Spinal cord (tissue), 10 donors: ENCODE measurements at places on chromosomes 16 and 17. TPM values are rescaled to one million over a fixed set of nuclear protein-coding genes. Genes with fewer than 3 reads are reported as not detected.

The ACSM2A gene
- total RNA-seq = 0.11 TPM

DNA sequence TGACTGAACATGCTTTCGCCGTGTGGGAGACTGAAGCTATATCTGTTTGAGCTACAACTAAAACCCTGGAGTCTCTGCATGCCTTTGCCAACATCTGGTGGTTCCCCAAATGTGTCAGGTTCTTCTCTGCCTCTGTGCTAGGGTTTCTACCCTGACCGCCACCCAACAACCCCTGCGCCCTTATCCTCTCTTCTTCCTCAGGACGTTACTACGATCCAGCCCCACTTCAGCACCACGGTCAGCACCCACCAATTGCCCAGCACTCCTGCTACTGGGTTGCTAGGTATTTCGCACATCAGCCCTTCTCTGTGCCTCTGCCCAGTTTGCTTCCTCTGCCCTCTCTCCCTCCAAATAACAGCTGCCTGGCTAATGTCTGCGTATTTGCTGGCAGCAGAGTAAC is 106.3 kb upstream of the HSBP1 start:
- DNase-seq = no peak
- no peaks in the 10 kb centered on the region for H3K27me3 ChIP-seq
- no peak overlapping the region for H3K27ac ChIP-seq

- no peaks in the 10 kb centered on the region for H3K36me3 ChIP-seq
- H3K4me3 ChIP-seq = no peak overlapping the region
- H3K27ac ChIP-seq = no peak overlapping the region
- no peak for DNase-seq
- H3K27me3 ChIP-seq = peaks cover 16% of the 10 kb centered on the region
Measured at GRCh38 chr16:1907226-1907860, 10.9 kb downstream of the HS3ST6 start.

GRCh38 chr17:63841350-63842172 is 924 bp downstream of the SMARCD2 start:
- H3K36me3 ChIP-seq = peaks cover 21% of the 10 kb centered on the region
- H3K27me3 ChIP-seq = no peaks in the 10 kb centered on the region
- H3K4me3 ChIP-seq = peak overlapping the region; percentile 85
- H3K27ac ChIP-seq = peak overlapping the region; percentile 86

DNA sequence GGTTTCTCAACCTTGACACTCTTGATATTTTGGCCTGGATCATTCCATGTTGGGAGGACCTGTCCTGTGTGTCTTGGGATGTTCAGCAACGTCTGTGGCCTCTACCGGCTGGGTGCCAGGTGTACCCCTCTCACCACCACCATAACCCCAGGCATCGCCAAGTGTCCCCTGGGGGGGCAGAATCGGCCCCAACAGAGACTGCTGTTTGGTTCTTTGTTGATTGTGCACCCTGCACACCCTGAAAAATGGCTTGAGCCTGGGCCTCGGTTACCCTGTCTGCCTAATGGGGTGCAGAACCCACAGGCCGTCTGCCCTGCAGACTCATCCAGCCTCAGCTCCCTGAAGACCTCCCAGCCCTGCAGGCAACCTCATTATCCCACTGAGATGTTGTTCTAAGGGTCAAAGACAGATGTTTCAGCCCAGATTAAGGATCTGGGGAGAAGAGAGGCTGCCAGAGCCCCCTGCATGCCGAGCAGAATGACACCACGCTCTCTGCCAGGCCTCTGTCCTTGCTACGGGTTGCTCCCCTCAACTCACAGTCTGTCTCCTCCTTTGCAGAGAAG is 9.2 kb downstream of the CACNG1 start:
- peaks cover 9% of the 10 kb centered on the region for H3K4me1 ChIP-seq
- no peak overlapping the region for H3K4me3 ChIP-seq
- H3K36me3 ChIP-seq = no peaks in the 10 kb centered on the region
- DNase-seq = no peak
- no peak overlapping the region for H3K27ac ChIP-seq

DNA sequence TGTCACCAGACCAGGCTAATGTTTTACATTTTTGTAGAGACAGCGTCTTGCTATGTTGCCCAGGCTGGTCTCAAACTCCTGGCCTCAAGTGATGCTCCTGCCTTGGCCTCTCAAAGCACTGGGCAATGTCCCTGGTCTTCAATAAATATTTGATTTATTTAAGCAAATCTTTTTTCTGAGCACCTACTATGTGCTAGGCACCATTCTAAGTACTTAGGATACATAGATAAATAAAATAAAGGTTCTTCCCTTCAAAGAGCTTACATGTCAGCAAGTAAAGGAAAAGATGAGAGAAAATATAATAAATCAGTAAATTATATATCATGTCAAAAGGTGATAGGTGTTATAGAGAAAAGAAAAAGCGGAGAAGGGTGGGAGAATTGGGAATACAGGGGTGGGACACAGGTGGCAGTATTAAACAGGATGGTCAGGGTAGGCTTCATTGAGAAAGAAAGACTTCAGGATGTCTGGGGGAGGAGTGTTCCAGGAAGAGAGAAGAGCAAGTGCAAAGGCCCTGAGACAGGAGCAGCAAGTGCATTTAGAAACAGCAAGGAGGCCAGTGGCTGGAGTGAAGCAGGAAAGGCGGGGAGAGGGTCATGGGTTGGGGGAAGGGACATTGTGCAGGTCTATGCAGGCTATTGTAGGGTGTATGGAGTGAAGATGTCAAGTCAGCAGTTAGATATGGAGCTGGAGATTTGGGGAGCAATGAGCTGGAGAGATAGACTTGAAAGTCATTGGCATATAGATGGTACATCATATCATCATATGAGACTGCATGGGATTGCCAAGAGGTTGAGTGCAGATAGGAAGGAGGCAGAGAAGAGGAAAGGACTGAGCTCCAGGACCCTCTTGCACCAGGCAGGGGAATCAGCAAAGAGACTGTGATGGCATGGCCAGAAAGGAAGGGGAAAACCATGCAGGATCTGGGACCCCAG is 11.3 kb downstream of the ABCC3 start:
- H3K36me3 ChIP-seq = no peaks in the 10 kb centered on the region
- H3K27me3 ChIP-seq = no peaks in the 10 kb centered on the region
- no peak overlapping the region for H3K27ac ChIP-seq
- no peak for DNase-seq
- H3K4me3 ChIP-seq = no peak overlapping the region
- peaks cover 14% of the 10 kb centered on the region for H3K4me1 ChIP-seq
